ENCODE measurements at places on chromosomes 2 and 18.

DNA sequence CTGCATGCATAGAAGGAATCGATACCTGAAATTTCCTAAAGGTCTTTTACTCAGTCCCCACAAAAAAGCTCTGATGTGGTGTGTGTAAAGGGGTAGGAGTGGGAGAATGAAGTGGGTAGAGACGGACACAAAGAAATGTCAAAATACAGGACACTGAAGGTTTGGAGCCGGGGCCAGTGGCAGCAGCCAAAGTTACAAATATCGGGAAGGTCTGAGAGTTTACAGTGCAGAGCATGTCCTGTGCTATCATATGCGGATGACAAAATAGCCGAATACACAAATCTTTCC lies 89.9 kb upstream of the STON1 start:
- no peak for DNase-seq

DNA sequence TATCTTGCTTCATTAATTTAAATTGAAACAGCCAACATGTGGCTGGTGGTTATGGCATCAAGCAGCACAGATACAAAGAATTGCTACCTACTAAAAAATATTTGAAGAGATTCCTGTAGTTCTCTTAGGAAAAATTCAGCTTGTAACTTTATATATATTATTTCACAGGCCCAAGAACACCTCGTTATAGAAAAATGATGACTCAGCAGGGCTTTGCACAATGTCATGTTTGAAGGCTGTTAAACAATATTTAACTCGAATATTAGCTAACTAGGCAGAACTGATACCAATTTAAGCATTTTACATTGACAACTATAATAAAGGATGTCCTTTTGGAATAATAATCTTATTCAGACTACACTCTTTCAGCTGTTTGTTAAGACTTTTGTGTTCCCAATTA lies 102.3 kb upstream of the LYPD1 start:
- no peak for DNase-seq

DNA sequence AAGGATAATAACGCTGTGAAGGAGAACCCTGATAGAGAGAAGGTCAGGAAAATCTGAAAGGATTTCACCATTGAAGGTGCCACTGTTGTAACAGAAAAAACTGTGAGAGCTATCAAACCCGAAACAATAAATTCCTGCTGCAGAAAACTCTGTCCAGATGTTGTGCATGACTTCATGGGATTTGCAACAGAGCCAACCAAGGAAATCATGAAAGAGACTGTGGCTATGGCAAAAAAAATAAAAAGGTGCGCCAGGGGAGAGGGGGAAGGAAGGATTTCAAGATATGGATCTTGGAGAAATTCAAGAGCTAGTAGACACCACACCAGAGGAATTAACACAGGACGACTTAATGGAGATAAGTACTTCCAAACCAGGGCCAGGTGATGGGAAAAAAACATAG lies 88.0 kb downstream of the LDLRAD4 start:
- DNase-seq: peak; percentile 40

- peak; percentile 82 for DNase-seq
Observed at GRCh38 chr2:37740164-37740739, 68.8 kb upstream of the CDC42EP3 start.

DNA sequence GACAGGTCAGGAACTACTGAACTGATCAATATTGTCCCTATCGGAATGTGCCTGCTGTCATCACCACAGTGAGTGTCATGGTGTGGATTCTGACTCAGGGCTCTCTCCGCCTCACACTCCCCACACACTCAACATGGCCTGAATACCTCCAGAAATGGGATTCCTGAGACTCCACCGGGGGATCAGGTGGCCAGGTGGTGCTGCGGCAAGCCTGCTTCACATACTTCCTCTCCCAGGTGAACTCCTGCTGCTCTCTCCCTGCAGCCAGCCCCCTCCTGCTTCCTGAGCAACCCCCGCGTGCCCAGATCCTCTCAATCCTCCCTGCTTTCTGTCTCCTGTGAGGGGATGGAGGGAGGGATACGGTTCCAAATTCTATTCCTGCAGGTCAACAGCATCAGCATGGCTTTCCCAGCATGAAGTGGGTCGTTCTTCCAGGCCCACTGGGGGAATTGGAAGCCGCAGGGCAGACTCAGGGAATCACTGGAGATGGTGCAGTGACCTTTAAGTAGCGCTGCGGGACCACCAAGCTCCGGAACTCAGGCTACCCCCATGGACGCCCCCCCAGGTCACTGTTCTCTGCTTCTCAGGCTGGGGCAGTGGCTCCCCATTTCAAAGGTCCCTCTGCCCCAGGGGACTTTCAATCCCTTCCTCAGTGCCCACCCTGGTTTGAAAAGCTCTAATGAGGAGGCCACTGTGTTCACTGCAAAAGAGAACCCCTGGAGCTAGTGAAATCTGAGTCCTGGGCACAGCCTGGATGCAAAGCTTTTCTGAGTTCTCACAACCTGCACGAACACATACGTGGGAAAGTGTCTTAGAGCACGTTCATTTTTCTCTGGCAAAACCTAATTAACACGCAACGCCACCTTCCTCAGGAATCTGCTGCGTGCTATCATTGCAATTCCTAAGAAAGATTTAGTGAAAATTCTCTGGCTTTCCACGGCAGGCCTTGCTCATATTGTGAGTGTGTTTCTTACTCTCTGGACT lies 168.4 kb downstream of the ZFP36L2 start:
- DNase-seq: no peak
